Renal pelvis (tissue), 12 donors: ENCODE measurements at places on chromosomes 6 and 20.

DNA sequence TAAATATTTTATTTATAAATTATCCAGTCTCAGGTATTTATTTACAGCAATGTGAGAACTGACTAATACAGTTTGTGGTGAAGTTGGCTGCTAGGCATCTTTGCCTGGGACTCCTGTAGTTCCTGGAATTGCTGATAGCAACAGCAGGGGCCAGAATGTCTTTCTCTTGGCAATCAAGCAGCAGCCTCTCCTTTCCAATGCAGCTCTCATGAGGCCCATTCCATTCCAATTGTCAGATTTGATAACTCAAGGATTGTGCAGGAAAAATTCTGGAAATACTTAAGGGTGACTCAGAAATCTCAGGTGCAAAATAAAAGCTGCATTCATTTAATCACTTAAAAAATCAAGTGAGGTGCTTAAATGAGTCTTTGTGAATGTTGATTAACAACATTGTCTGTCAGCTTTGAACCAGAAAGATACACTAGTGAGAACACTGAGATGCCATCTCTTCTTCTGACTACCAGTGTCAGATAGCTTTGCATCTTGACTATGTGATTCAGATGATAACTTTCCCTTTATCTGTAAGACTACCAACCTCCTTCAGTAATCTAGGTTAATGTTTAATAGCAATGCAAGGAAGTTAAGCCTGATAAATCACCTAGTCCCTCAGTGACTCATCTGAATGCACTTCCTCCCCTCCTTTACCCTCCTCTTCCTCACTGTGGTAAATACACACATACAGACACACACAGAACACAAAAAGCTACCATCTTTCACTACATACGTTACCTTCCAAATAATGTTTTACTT lies 32.1 kb upstream of the COL21A1 start:
- DNase-seq: no peak

- DNase-seq: no peak
These were observed 15.0 kb upstream of the TBC1D22B start for GRCh38 chr6:37242429-37243052.

DNA sequence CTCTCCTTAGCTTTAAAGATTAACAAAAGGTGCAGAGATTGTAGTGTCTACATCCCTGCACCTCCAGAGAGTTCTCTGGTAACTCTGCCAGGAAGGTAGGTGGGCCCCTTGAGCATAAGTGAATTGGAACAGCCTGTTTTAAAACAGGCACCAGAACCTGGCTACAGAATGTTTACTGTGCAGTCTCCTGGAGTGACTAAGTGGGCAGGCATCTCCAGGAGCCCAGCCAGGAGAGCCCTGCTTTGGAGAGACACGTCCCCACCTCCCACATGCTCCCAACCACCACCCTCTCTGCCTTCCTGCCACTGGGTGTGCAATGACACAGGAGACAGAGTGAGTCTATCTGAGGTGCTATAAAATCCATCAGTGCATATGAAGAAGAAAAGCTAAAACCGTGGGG lies 110.3 kb upstream of the EYA4 start:
- no peak for DNase-seq

DNA sequence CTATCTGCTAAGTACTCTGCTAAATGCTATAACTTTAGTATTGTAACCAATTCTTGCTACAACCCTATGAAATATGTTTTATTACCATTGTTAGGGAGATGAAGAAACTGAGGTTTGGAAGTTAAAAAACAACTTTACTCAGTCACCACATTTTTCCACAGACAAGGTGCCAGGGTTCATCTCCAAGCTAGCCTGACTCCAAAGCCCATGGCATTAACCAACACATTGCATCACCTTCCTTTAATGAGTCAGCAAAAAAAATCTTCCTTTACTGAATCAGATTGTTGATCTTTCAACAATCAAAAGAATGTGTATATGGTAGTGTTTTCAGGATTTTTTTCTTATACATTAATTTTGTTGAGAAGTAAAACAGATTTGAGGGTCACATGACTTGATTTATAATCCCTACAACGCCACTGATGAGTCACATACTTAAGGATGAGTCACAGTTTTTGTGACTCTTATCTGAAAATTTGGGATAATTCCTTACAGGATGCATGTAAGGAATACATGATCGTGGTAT lies 41.5 kb downstream of the MAN1A1 start:
- DNase-seq: no peak

GRCh38 chr6:30180145-30180544 lies 16.8 kb downstream of the TRIM15 start:
- DNase-seq: no peak
